CD4-positive, CD25-positive, alpha-beta regulatory T cell (primary cell): ENCODE measurements at places on chromosomes 1 and 21. TPM values are rescaled to one million over a fixed set of nuclear protein-coding genes. Genes with fewer than 3 reads are reported as not detected.

Gene ACTL8
- total RNA-seq = not detected

Gene IL20
- not detected for total RNA-seq

- peaks cover 94% of the 10 kb centered on the region for H3K4me1 ChIP-seq
- DNase-seq = no peak
- H3K4me3 ChIP-seq = peak overlapping the region; percentile 100
- H3K27me3 ChIP-seq = no peaks in the 10 kb centered on the region
- peaks cover 48% of the 10 kb centered on the region for H3K36me3 ChIP-seq
These were observed 9.8 kb downstream of the PTPRC start for GRCh38 chr1:198648592-198648991.

DNA sequence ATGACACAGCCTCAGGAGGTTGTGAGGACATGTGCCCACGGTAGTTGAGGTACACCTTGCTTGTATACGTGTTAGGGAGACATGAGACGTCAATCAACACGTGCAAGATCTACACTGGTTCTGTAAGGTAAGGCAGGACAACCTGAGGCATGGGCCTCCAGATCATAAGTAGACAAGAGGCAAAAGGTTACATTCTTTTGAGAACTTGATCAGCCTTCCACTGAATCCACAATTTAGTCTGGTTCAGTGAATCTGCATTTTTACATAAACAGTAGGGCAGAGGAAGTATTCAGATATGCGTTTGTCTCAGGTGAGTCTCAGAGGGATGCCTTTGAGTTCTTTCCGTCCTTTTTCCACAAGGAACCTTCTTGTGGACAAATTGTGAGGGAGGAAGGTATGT is 348.9 kb downstream of the ASTN1 start:
- H3K27ac ChIP-seq = no peak overlapping the region
- H3K27me3 ChIP-seq = no peaks in the 10 kb centered on the region
- no peak overlapping the region for H3K4me3 ChIP-seq
- no peaks in the 10 kb centered on the region for H3K36me3 ChIP-seq

DNA sequence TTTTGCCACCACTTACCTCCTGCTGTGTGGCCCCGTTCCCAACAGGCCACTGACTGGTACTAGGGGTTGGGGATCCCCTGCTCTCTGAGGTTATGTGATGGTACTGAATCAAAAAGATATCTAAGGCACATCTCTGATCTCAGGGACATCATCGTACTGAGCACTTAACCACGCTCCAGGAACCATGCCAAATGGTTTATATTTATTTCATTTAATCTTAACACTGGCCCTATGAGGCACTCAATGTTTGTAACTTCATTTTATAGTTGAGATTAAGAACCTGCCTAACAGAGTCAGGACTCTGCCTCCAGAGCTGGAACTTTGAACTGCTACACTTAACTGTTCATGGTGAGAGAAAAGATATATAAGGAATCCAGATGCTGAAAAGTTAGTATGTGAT is 98.0 kb upstream of the HP1BP3 start:
- H3K27ac ChIP-seq = no peak overlapping the region
- no peaks in the 10 kb centered on the region for H3K4me1 ChIP-seq
- DNase-seq = no peak
- H3K4me3 ChIP-seq = no peak overlapping the region
- no peaks in the 10 kb centered on the region for H3K27me3 ChIP-seq

DNA sequence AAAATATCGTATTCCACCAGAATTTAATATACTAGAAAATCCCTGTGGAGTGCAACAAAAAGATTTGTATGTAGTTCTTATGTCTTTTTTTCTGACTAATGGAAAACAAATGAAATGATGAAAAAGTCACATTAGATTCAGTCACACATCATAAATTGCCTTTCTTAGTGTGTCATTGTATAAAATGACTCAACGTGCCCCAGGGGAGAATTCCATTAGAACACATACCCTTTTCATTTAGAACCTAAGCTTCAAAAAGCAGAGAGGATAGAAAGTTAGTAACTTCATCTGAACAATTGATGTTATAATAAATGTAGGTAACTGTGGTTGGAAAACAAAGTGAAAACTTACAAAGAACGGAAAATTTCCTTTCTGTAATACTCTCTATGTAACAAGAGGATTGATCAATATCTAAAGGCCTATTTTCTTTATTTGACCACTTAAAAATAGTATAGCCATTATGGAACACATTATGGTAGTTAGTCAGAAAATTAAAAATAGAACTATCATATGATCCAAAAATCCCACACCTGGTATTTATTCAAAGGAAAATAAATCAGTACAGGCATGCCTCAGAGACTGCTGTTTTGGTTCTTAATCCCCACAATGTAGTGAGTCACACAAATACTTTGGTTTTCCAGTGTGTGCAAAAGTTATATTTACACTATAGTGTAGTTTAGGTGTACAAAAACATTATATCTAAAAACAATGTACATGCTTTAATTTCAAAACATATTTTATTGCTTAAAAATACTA is 1016.1 kb downstream of the KCNT2 start:
- no peak overlapping the region for H3K4me3 ChIP-seq
- H3K27ac ChIP-seq = no peak overlapping the region
- no peaks in the 10 kb centered on the region for H3K36me3 ChIP-seq
- no peaks in the 10 kb centered on the region for H3K4me1 ChIP-seq
- H3K27me3 ChIP-seq = no peaks in the 10 kb centered on the region
- DNase-seq = no peak

GRCh38 chr1:165560883-165561656 is 17.3 kb downstream of the LRRC52 start:
- no peaks in the 10 kb centered on the region for H3K36me3 ChIP-seq
- DNase-seq = no peak
- no peak overlapping the region for H3K4me3 ChIP-seq
- H3K27me3 ChIP-seq = peaks cover 20% of the 10 kb centered on the region

GRCh38 chr1:58839147-58839795 is 55.4 kb upstream of the JUN start:
- peaks cover 2% of the 10 kb centered on the region for H3K27me3 ChIP-seq
- H3K4me3 ChIP-seq = no peak overlapping the region
- DNase-seq = no peak
- no peaks in the 10 kb centered on the region for H3K36me3 ChIP-seq
- no peaks in the 10 kb centered on the region for H3K4me1 ChIP-seq

DNA sequence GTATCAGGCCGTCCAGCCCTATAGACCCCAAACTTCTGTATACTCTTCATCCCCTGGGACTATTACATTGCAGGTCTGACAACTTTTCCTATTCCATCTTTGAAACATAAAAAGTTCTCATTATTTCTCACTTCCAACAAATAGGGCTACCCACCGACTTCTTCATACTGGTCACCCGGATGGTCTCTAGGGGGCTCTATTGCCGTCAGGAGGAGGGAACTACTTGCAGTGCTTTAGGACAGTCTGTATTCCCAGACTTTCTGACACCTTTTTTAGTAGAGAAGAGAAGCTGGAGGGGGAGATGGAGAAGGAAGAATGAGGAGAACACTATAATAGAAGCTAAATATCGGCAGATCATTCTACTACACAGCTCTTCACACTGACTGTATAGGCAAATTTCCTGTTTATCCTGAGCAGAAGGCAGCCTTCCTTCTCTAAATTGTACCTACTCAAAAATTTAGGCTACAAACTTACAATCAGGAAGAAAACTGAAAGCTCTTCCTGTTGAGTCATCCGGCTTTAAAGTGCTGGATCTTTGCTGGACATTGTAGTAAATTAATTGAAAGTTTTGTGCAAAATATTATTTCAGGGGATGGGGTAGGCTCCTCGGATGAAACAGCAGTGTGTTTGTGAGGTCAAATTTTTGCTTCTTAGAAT is 54.6 kb downstream of the CDC7 start:
- H3K4me1 ChIP-seq = peaks cover 64% of the 10 kb centered on the region
- peak overlapping the region; percentile 89 for H3K27ac ChIP-seq
- peak overlapping the region; percentile 60 for H3K4me3 ChIP-seq

GRCh38 chr1:22210636-22211035 is 67.7 kb upstream of the WNT4 start:
- no peaks in the 10 kb centered on the region for H3K4me1 ChIP-seq
- H3K4me3 ChIP-seq = no peak overlapping the region
- H3K27ac ChIP-seq = no peak overlapping the region

- H3K27me3 ChIP-seq = no peaks in the 10 kb centered on the region
- H3K36me3 ChIP-seq = no peaks in the 10 kb centered on the region
- DNase-seq = no peak
- H3K4me1 ChIP-seq = no peaks in the 10 kb centered on the region
- H3K4me3 ChIP-seq = no peak overlapping the region
These were observed 309.5 kb downstream of the KIF26B start for GRCh38 chr1:245464290-245464689.

- no peak for DNase-seq
- peaks cover 13% of the 10 kb centered on the region for H3K36me3 ChIP-seq
- no peaks in the 10 kb centered on the region for H3K27me3 ChIP-seq
- no peak overlapping the region for H3K27ac ChIP-seq
- peaks cover 7% of the 10 kb centered on the region for H3K4me1 ChIP-seq
These were observed 168.8 kb downstream of the GALNT2 start for GRCh38 chr1:230235876-230236275.

GRCh38 chr1:157773493-157774350 is 3.2 kb downstream of the FCRL2 start:
- H3K4me3 ChIP-seq = peak overlapping the region; percentile 27
- H3K27me3 ChIP-seq = no peaks in the 10 kb centered on the region
- H3K27ac ChIP-seq = no peak overlapping the region
- no peak for DNase-seq

DNA sequence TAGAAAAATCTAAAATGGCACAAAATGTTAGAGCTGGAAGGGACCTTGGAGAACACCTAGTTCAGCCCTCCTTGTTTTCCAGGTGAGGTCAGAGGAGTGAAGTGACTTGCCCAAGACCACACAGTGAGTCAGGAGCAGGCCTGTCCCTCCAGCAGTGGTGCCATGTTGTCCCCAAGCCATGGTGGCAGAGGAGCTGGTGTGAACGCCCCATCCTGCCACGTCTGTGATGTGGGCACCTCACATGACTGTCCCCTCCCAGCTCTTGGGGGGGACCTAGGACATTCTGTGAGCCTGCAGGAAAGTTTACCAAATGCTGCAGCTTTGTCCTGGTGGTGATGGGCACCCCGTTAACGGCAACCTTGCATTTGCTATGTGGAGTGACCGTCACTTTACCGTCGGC is 66.2 kb downstream of the SCCPDH start:
- no peaks in the 10 kb centered on the region for H3K36me3 ChIP-seq
- H3K27me3 ChIP-seq = no peaks in the 10 kb centered on the region
- H3K4me1 ChIP-seq = peaks cover 3% of the 10 kb centered on the region
- H3K27ac ChIP-seq = no peak overlapping the region
- H3K4me3 ChIP-seq = no peak overlapping the region

DNA sequence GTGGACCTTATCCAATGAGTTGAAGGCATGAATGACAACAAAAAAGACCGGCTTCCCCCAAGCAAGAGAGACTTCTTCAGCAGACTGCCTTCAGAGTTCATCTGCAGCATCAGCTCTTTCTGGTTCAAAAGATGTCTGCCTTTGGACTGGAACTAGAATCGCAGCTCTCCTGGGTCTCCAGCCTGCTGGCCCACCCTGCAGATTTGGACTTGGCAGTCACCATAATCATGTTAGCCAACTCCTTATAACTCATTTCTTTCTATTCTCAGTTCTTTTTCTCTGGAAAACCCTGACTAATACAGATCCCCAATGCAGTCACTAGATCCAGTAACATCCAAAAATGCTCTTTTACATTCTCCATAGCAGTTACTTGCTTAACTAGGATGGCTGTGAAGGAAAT is 89.2 kb upstream of the MARK1 start:
- DNase-seq = no peak
- H3K4me1 ChIP-seq = no peaks in the 10 kb centered on the region
- no peaks in the 10 kb centered on the region for H3K36me3 ChIP-seq
- H3K27me3 ChIP-seq = no peaks in the 10 kb centered on the region

DNA sequence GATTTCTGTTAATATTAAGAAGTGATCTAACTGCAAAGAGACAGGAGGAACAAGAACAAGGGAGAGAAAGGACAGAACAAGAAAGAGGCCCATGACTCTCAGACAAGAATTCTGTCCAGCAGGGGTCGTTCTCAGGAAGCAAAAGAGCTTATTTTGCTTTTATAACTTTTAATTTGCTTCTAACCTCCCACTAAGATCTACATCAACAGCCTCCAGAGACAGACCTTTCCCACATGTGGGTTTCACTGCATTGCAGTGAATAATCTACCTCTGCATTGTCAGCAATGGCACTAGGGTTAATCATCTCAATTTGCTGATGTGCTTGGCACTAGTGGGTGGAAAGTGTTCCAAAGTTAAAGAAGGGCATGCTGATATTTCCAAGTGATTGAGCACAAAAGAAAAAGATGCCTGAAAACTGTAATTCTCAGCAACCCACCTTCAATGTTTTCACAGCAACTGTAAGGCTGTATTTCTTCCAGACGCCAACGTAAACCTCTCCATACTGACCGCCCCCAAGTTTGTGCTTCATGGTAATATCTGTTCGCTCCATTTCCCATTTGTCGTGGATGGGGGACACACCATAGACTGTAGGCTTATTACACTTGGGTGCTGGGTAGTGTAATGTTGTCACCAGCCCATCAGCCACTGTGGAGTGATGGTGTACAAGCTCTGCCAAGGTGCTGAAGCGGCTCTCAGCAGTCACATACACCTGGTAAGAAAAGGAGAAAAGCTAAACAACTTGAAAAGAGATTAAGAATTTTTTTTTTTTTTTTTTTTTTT is 39.5 kb downstream of the TOR3A start:
- H3K4me1 ChIP-seq = no peaks in the 10 kb centered on the region
- no peak overlapping the region for H3K27ac ChIP-seq
- no peaks in the 10 kb centered on the region for H3K27me3 ChIP-seq
- no peak overlapping the region for H3K4me3 ChIP-seq
